ENCODE measurements at places on chromosomes 13 and 19.

DNA sequence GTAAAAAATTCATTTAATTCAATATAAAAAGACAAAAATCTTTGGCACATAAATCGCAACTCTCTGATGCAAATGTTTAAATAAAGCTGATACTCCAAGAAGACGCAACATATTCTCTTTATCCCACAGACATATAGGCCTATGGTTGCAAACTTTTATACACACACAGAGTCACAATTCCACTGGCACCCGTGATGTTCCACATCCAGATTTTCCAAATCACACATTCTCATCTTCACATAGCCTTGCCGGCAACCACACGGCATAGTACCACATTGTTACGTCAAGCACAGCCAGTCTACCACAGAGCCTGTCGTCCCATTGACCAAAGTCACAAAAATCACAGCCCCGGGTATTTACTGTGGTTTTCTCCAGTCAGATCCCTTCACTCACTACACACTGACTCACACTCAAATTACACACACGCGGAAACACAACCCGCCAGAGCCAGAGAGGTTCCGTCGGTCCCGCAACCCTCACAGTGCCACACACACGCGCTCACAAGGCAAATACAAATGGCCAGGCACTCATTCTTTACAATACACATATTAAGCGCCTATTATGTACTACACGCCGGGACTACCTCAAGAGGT, 546 bp upstream of the ZNF546 start:
- no peak for DNase-seq

- DNase-seq = no peak
Measured at GRCh38 chr19:33700408-33701013, 78.8 kb downstream of the CHST8 start.

GRCh38 chr13:31870511-31870910, 131.2 kb downstream of the RXFP2 start:
- no peak for DNase-seq

- no peak for DNase-seq
Measured at GRCh38 chr13:113062691-113063090, 42.9 kb upstream of the F7 start.

DNA sequence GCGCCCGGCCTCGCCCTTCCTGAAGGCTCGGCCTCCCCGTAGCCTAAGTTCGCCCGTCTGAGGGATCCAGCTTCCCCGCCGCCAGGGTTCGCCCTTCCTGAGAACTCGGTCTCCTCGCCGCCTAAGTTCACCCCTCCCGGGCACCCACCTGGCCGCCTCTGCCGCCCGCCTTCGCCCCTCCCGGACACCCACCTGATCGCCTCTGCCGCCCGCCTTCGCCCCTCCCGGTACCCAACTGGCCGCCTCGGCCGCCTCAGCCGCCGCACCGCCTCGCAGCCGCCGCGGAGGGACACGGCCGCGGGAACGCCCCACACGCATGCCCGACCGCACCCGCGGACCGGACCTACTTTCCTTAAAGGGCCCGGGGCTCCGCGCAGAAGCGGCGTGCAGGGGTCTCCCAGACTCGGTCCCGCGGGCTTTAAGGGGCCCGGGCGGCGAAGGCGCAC, at the start of gene MOB3A:
Gene MOB3A, minus strand, starts transcription at position 293 of the 446 bp plus-strand sequence. CDS start 17,766 bp downstream, outside the sequence.
- peak; percentile 68 for DNase-seq

- no peak for DNase-seq
Measured at GRCh38 chr13:66216728-66217127, 1013.4 kb downstream of the PCDH9 start.

GRCh38 chr13:110521946-110522345, 39.6 kb downstream of the RAB20 start:
- DNase-seq = no peak

GRCh38 chr13:44296856-44297255, 76.8 kb upstream of the SERP2 start:
- DNase-seq = no peak

GRCh38 chr13:40149611-40150274, 494.3 kb downstream of the COG6 start:
- no peak for DNase-seq

GRCh38 chr13:20953245-20953931, 50.8 kb upstream of the XPO4 start:
- no peak for DNase-seq

- no peak for DNase-seq
Measured at GRCh38 chr19:1355568-1356507, 27.9 kb upstream of the NDUFS7 start.

DNA sequence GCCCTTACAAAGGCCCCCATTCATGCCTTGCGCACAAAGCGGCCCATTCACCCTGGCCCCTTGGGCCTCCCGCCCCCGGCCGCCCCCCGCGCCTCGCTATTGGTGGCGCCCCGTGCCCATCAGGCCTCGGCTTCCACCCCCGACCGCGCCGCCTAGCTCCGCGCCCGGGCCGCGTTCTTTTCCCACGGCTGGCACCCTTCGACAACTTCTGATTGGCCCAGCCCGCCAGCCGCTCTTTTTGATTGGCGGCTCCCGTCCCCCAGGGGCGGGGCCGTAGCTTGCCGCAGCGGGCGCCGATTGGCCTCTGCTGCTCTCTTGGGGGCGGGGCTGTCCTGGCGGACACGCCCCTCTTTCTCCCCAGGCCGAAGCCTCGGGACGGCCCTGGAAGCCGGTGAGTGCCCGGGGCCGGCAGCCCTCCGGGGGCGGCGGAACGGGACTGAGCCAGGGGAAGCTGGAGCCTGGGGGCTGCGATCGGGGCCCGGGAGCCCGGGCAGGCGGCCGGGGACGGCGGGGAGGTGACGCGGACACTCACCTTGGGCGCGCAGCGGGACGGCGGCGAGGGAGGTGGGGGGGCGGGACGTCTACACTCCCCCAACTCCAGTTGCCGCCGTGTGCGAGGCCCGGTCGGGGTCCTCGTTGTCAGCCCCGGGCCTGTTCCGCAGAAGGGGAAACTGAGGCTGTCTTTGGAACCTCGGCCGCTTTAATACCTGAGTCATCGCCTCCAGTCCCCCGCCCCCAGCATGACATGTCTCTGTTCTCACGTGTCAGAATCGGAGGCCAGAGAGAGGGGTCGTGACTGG, at the start of gene MYH14:
Gene MYH14, plus strand, starts transcription at position 342 of the 800 bp plus-strand sequence. CDS start 6,744 bp downstream, outside the sequence.
- DNase-seq = peak; percentile 83

DNA sequence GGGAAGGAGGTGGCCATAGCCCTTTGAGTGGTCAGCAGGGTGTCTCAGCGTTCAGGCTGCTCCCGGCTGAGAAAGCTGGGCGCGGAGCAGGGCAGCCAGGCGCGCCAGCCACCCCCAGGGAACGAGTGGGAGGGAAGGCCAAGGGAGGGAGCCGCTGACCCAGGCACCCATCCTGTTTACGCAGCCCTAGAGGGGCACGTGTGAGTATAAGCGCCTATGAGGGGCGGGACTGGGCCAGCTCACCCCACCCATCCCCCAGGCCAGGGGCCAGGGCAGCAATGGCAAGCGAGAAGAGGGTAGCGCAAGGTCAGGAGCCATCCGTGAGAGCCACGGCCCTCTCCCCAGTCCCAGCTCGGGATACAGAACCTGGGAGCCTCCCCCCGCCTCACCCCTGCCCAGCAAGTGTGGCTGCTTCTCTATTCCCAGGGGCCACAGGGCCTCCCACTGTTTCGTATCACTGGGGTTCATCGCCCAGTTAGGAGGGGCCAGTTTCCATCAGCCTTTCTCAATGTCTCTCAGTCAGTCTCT, 897 bp upstream of the DMKN start:
- DNase-seq = no peak

- DNase-seq = no peak
Measured at GRCh38 chr13:94305934-94306333, 173.5 kb downstream of the DCT start.

DNA sequence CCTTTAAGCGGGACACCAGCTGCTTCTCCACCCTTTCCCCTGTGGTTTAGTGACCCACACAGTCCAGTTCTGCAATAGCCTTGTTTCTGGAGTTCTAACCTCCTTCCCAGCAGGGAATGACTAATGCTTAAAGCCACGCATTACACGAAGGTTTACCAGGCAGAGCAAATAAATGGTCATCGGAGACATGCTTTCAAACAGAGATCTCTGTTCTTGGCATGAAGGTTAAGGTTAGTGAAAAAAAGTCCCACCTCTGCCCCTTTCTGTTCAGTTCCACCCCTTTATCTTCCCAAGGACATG, 25.3 kb upstream of the MEDAG start:
- no peak for DNase-seq

GRCh38 chr19:12034620-12035019, 859 bp downstream of the ZNF433 start:
- no peak for DNase-seq

DNA sequence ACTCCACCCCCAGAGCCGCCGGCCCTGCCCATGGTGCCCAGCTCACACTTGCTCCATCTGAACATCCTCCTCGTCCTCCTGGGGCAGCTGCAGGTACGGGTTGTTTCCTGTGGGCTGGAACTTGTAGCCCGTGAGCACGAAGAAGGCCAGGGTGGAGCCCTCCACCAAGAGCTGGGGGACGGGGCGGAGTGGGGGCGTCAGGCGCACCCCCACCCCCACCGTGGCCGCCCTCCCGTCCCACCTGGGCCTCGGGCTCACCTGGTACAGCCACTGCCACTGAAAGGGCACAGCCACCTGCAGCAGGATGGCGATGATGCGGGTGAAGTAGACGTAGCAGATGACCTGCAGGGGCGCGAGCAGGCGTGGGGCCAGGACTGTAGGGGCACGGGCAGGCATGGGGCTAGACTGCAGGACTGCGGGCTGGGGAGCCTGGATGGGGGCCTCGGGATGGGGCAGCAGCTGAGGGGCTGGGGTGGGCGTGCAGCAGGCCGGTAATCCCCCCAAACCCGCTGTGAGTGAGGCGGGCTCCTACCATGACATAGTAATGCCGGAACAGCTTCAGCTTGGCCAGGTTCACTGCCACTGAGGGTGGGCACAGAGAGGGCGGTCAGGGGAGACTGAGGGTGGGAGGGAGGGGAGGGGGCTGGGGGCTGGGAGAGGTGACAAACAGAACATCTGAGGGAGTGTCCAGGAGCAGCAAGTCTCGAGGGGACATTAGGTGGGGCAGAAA, 6.3 kb downstream of the GPR108 start:
- DNase-seq = no peak

DNA sequence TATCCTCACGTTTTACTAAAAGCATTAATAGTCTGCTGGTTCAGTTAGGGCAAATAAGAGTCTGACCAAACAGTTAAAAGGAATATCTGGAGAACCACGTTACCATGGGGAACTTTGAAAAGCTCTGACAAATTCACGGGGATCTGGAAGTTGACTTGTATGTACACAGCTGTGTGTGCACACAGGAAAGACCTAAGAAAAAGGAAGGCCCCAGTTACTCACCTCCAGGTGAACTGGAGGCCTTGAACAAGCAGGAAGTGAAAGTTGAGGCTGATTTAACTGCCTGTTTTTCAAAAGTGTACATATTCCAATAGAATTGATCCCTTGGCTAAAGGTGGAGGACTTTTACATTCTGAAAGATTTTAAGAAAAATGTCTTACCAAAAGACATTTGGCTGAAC, 1891.6 kb upstream of the PCDH20 start:
- no peak for DNase-seq

GRCh38 chr19:45187421-45188100, 9.0 kb downstream of the BLOC1S3 start:
- peak; percentile 22 for DNase-seq

DNA sequence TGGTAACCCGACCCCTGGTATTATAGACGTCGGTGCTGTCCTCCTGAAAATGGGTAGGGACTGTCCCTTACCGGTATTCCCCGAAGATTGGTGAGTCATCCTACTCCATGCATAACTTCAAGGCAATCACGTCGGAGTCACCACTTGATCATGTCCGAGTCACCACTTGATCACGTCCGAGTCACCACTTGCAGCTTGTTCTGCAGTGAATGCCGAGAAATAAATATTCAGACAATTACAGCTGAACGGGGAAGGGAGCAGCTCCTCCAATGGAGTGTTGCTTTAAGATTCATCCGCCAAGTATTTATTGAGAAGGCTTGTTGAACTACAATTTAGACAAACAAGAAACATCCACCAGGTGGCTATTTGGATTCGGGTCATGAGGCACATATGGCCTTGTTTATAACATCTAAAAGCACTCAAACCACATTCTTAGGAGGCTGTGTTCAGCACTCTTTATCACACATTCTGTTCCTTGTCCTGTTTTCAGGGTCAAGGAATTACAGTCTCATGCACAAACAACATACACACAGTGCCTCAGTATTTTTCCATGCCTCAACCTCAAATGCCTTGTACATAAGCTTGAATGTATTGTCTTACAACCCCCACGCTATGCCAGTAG, 43.1 kb downstream of the ZNF726 start:
- no peak for DNase-seq

- DNase-seq = no peak
Measured at GRCh38 chr19:2223959-2224358, 12.2 kb downstream of the PLEKHJ1 start.

DNA sequence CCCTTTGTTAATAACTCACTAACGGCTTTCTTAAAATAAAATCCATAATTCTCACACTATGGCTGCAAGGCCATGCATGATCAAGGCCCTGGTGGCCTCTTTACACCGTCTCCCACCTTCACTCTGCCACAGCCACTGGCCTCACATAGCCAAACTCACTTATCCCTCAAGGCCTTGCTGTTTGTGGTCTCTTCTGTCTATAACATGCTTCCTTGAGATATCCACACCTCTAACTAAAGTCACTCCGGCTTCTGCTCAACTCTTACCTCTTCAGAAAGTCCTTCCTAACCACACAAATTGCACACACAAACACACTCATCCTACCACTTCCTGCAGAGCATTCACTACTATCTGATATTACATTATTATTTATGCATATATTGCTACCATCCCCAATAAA, 262.5 kb downstream of the DIAPH3 start:
- no peak for DNase-seq

GRCh38 chr13:24892829-24893228, 128.9 kb downstream of the RNF17 start:
- DNase-seq = no peak

DNA sequence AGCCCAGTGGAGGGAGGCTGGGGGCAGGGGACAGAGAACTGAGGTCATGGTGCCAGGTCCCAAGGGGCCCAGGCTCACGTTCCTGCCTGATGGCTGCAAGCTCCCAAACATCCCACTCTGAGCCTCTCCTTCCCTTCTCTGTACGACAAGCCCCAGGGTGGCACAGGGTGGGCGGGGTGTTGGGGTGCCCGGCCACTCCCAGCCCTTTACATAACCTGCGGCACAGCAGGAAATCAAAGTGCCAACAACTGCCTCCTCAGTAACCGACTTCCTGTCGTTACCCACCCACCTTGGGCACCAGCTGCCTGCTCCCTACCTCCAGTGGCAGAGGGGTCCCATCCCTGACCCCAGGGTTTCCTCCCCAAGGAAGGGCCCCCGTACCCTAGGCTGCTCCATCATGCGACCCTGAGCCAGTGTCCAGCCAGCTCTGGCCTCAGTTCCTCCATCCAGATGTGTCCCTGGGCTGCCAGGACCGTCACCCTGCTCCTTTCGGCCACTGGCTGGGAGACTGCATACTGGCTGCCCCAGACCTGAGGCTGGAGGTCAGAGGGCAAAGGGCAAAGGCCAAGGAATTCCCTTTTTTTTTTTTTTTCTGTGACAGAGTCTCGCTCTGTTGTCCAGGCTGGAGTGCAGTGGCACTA, 27.7 kb upstream of the NFIC start:
- DNase-seq = no peak

DNA sequence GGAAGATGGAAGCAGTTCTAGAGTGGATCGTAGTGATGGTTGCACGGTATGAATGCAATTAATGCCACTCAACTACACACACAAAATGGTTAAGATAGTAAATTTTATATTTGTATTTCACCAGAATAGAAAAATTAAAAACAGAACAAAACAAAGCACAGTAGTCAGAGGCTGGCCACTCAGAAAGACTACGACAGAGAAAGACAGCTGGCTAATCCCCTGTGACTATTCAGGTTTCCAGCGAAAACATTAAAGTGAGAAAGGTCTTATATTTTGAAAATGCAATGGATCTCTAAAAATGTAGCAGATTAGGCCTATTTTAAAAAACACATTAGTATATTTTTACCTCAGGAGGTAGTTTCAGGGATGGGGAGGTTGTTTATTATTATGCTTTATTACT, 131.3 kb upstream of the POSTN start:
- DNase-seq = no peak
